ENCODE measurements at places on chromosomes 16 and 17.

GRCh38 chr17:35708951-35709350, 22.5 kb upstream of the RASL10B start:
- no peak for DNase-seq

DNA sequence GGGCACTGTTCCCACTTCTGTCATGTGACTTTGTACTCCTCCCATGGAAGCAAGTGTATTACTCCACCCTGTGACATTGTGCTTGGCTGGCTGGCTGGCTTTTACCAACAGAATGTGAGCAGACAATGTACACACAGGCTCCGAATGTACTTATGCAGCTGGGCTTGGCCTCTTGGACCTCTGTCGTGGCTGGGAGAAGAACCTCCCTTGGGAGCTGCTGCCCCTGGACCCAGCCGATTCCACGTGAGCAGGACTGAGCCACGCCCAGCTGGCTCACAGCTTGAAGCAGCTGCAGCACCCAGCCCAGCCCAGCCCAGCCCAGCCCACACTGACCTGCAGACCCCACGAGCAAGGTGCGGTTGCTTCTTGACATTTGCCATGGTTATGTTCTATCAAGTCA, 177.5 kb downstream of the RBFOX3 start:
- DNase-seq = no peak

- no peak for DNase-seq
Measured at GRCh38 chr17:8794636-8795035, 4.5 kb downstream of the MFSD6L start.

DNA sequence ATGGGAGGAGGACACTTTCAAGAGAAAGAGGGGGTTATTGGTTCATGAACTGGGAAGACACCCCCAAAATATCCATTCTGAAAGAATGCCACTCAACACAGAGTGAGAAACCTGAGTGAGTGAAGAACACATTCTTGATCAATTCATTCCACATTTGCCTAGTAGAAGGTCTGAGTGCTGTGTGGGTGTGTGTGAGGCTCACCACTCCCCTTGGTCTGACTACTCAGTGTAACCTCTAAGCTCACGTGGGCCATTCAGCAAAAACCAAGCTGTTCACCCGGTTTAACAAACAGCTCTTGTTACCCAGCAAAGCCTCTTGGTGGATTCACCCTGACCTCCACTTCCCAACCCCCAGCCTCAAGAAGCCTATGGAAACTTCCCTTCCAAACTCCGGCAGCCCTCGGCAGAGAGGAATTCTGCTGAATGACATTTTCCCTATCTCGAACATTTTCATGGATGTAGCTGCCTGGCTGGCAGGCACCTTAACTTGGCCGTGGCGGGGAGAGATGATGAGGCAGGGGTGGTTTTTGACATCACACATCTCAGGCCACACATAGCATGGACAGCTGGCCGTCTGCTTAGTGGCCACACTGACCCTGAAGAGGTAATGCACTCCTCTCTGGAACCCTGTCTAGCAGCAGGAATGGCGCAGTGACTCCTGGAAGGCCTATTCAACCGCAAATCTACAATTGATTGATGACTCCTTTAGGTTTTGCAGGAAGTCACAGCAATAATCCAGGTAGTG, 11.6 kb downstream of the ST6GALNAC1 start:
- no peak for DNase-seq

DNA sequence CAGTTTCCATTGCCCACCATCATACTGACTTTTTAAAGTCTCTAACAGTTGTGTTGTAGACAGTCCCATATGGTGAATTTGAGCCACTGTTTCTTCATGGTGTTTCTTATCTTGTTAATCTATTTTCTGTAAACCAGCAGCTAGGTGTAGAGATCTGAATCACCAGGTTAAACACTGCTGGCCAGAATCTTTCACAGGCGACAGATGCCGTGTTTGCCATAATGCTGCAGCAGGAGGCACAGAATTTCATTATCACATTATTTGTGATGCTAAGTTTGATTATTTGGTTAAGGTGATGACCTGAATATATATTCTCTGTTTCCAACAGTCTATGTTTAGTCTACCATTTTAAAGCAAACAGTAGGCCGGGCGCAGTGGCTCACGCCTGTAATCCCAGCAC, 11.5 kb upstream of the CNGB1 start:
- no peak for DNase-seq

DNA sequence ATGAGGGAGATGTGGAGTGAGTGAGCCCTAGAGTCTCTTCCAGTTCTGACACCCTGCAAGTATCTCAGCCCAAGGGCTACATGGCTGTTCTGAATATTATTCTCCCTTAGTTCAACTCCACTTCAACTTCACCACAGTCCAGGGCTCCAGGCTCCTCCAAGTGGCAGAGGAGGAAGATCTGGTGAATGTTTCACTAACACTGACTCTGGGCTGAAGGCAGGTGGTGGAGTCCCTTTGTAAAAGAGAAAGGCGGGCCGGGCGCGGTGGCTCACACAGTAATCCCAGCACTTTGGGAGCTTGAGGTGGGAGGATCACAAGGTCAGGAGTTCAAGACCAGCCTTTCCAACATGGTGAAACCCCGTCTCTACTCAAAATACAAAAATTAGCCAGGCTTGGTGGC, 13.6 kb downstream of the CCDC92B start:
- no peak for DNase-seq

GRCh38 chr17:62193249-62193648, 128.2 kb upstream of the MED13 start:
- DNase-seq = no peak

DNA sequence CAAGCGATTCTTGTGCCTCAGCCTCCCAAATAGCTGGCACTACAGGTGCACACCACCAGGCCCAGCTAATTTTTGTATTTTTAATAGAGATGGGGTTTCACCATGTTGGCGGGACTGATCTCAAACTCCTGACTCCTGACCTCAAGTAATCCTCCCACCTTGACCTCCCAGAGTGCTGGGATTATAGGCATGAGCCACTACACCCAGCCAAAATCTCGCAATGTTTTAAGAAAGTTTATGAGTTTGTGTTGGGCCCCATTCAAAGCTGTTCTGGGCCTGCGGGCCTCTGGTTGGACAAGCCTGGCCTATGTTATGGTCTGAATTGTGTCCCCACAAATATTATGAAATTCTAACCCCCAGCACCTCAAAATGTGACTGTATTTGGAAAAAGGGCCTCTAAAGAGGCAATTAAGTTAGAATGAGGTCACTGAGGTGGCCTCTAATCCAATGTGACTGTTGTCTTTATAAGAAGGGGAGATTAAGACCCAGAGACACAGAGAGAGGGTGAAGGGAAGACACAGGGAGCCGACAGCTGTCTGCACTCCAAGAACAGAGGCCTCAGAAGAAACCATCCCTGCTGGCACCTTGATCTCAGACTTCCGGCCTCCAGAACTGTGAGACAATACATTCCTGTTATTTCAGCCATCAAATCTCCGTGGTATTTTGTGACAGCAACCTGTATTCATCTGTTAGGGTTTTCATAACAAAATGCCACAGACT, 469.9 kb downstream of the HS3ST4 start:
- DNase-seq = no peak

DNA sequence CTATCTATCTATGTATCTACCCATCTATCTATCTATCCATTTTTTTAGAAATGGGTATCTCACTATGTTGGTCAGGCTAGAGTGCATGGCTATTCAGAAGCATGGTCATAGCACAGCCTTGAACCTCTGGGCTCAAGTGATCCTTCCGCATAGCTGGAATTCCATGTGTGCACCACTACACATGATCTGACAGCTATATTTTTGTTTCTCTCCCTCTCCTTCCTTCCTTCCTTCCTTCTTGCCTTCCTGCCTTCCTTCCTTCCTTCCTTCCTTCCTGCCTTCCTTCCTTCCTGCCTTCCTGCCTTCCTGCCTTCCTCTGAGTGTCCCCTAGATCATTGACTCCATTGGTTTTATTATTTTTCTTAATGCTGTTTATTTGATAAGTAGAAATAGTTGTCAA, 108.1 kb downstream of the HS3ST4 start:
- no peak for DNase-seq

DNA sequence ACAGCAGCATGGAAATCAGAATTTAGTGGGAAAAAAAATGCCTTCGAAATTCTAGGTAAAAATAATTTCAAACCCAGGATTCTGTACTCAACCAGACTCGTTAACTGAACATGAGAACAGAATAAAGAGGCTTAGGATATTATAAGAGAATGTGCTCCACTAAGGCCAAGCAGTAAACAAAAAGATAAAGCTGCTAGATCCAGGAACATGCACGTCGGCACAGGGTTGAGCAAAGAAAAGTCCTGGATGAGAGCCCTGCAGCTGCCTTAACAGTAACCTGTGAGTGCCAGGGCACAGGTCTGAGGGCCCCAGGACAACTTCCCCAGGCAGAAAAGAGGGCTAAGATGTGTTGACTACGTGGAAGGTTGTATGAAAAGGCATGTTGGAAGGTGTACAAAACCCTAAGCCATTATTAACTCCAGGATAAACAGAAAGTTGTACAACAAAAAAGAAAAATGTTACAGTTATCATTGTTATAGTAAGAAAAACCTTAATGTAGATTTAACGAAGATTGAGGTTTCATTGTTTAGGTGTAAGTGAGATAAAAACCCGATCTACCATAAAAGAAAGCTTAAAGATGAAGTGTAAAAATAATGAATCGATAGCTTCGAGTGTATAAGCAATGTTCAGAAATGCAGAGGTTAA, 42.3 kb upstream of the RBFOX3 start:
- DNase-seq = no peak

GRCh38 chr17:82257473-82257872, 16.0 kb downstream of the CSNK1D start:
- no peak for DNase-seq

DNA sequence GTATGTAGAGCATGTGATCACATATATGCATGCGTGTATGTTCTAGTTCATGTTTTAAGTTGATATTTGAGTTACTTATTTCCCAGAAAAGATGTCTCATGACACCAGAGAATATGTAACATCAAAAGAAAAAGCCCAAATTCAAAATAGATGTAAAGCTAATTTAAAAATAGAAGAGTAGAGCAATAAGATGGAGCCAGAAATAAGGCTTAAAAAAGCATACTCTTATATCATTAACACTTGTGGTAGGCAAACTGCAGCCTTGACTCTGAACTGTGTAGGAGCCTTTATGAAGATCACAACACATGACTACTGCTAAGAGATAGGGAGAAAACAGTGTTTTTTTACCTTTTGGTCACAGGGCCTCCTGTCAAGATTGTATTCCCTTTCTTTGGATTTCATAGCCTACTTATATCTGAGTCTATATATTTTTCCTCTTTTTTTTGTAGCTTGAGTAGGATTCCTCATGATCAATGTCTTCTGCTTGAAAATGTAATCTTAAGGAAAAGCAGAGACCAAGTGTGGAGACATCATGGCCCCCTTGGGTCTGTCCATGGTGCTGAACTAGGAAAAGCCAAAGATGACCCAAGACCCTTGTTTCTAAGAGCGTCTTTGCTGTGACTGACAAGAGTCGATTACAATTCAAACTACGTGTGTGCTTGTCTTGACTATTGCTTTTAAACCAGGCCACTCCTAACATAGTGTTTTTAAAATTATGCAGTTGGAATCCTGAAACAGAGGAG, 390.4 kb downstream of the SHISA9 start:
- DNase-seq = no peak

- DNase-seq = no peak
Measured at GRCh38 chr16:50800074-50800473, 58.2 kb downstream of the CYLD start.

DNA sequence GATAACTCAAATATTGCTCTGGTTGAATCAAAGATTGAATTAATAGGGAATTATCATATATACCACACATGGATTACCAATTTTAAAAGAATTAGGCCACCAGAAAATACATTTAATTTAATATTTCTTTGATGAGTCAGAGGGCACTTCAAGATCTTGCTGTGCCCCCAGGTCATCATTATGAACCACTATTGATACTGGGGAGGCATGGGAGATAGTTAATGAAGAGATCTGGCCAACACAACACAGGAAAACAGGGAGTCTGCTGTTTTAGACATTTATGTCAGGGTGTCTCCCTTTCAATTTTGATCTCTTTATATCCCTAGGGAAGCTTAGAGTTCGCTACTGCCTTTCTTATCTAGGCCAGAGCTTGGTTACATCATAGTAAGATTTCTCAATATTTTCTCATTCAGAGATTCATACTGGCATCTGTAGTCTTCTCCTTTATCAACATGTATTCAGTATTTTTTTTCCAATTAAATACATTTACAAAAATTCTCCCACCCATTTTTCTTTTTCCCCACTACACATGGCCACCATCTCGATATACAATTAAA, 158.3 kb upstream of the ZFHX3 start:
- no peak for DNase-seq

- no peak for DNase-seq
Measured at GRCh38 chr16:65509172-65509571, 387.3 kb upstream of the CDH11 start.

- no peak for DNase-seq
Measured at GRCh38 chr16:77459534-77460254, 24.9 kb upstream of the ADAMTS18 start.

GRCh38 chr17:58189436-58190146, 2.9 kb upstream of the EPX start:
- no peak for DNase-seq

DNA sequence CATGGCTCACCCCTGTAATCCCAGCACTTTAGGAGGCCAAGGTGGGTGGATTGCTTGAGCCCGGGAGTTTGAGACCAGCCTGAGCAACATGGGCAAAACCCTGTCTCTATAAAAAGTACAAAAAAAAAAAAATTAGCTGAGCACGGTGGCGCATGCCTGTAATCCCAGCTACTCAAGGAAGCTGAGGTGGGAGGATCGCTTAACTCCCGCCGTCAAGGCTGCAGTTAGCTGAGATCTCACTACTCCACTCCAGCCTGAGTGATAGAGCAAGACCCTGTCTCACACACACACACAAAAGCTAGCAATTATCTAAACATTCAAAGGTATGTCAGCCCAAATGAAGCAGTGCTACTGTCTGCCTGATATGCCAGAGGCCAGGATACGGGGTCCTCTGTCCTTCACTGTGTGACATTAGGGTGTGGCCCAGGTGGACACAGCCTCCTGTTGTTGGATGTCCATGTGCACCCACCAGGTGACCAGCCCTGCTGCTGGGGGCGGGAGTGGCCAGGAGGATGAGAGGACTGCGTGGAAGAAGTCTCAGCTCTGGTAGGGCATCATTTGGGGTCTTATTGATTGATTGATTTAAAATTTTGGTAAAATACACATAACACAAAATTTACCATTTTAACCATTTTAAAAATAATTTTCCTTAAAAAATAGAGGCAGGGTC, 3.9 kb downstream of the NLRC3 start:
- no peak for DNase-seq

- DNase-seq = no peak
Measured at GRCh38 chr16:67461600-67462278, 19.2 kb downstream of the ATP6V0D1 start.

DNA sequence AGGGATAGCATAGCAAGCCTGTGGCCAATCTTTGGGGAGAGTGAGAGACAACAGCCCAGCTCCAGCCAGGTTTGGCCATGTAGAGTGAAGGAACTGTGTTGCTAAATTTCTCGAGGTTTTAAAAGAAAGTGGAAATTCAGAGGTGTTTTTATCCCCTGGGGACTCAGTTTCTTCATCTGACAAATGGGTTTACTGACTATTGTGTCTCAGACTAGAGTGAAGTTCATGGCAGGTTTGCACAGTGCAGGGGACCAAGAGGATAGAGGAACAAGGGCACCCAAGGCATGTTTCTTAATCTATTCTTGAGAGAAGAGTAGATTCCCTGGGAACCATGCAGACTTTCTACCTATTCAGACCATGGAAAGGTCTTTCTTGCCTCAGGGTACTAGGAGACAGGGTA, 555.8 kb upstream of the C16orf82 start:
- no peak for DNase-seq

GRCh38 chr17:4921320-4921719, 10.8 kb upstream of the GP1BA start:
- no peak for DNase-seq

GRCh38 chr17:50638966-50639713, 4.5 kb downstream of the ABCC3 start:
- DNase-seq = no peak
